Left renal cortex interstitium (tissue), 4 donors: ENCODE measurements at places on chromosomes 4 and X. TPM values are rescaled to one million over a fixed set of nuclear protein-coding genes. Genes with fewer than 3 reads are reported as not detected.

DNA sequence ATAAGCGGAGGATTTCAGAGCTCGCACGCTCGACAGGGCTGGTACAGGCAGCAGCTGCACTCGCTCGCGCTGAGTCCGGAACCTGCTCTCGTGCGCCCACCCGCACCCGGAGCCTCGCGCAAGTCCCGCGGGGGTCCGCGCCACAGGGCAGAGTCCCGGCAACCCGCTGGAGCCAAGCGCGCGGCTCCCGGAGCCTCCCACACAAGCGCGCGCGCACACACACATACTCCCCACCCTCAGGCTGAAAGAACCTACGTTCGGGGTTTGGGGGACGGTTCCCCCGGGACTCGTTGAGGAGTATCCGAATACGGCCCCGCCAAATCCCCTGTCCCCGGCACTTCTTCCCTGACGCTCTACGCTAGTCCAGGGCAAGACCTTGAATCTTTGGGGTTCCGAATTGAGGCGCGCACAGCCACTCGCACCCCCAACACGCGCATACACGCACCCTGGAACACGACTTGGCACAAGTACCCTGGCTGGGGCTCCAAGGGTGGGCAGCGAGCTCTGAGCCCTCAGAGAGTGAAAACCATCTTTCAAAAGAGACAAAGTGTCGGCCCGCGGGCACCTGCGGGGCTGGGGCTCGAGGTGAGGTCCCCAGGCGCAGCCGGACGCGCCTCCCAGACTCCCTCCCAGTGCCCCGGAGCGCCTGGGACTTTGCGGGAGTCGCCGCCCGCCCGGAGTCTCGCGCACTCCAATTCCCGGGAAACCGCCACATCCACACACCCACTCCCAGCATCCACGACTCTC, 952 bp downstream of the ANOS1 start:
- no peak for DNase-seq

DNA sequence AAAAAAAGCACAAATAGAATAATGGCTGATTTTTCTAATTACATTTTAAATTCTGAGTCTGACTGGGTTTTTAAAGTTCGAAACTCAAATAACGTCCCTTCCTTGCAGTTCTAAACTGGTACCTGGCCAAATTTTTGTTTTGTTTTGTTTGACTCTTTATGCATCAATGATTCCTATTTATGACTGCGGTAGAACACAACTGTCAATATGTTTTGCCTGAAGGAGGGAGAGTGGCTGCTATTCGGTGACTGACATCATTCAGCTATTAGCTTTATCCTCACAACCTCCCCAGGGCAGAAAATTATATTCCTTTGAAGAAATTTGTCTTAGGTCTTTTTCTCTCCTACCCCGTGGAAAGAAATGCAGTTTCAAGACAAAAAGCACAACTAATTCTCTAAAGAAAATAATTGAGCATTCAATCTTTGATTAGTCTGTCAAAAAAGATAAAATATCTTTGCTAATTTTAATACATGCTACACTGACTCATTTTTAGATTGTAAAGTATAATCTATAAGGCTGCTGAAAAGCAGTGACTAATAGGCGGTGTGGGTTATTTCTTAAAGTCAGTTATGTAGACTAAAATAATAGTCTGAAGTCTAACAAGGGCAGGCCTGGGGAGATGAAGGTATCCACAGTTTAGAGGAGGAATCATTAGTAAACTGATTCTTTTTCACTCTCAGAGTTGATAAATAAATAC, 61.9 kb downstream of the TMEM150C start:
- DNase-seq: no peak

Gene FGFBP2
- 0.47 TPM for polyA plus RNA-seq

GRCh38 chrX:12378706-12379105, 240.4 kb downstream of the FRMPD4 start:
- DNase-seq: no peak

Gene SH2D1A
- polyA plus RNA-seq: 0.25 TPM

DNA sequence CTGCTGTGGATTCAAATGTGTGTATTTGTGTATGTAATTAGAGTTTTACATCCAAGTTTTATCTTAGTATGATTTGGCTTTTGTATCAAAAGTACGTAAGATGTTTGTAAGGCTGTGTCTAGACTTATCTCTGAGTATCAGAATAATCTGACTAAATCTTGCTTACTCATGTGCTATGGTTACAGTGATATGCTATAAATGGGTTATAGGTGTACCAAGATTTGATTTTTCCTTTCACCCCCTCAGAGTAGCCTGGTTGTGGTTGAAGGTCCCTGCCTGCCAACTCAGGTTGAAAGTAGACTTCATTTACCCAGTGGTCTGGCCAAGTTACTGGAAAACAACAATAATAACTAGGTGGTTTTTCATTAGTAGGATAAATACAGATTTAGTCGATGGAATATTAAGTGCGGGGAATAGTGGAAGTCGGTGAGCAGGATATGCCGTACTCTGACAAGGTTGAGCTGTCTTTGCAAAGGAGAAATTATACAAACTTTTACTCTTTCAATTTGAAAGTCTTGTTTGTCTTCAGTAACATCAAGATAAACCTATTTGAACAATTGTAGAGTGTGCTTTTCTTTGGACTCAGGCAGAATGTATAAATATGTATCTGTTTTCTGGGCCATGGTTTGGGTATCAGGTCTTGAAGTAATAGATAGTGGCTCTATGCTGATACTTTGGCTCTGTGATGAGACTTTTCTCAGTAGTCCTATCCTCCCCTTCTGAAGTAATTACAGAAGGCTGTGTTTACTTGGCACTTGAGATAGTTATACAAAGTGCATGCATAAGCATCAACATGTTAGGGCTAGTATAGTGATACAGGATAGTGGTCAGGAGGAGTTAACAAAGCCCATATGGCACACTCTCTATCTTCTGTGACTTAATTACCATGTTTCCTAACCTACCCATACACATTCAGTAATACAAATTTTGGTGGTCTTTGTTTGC, 23.7 kb downstream of the BMP2K start:
- DNase-seq: no peak

DNA sequence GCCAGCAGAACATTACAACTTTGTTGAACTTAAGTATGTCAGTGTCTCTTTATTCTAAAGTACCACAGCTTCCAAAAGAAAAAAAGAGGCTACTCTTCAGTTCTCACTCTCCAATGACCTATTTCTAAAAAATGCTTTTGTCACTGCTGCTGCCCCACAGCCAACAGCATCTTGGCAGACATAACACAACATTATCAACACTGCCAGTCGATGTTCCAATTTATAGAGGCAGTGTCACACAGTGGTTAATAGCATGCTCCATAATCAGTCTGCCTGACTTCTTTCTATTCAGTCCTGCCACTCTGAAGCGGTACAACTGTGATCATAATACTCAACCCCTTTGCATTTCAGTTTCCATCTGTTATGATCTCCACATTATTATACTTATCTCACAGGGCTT, 69.2 kb downstream of the PLS3 start:
- DNase-seq: no peak

DNA sequence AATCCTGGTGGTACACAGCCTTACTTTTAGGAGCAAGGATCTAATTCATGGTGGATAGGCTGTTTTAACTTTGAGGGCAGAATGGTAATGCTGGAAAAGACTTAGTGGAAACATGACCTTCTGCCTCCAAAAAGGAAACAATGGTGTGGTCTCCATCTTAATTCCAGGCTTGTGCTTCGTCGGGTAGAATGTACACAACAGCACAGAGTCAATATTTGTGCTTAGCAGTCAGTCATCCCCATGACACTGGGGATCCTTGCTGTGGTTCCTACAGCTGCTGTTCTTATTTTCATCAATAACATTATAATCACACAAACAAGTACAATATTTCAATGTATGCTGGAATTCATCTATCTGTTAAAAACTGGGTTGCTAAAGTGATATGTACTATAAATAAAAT, 104.4 kb downstream of the HHIP start:
- DNase-seq: no peak

Gene UBA1
- 265 TPM for polyA plus RNA-seq

Gene F9
- polyA plus RNA-seq: 0.32 TPM

Gene DUSP21
- polyA plus RNA-seq: not detected

GRCh38 chrX:31112226-31112999, 40.6 kb upstream of the FTHL17 start:
- no peak for DNase-seq

Gene ENPEP
- 218 TPM for polyA plus RNA-seq

GRCh38 chrX:8204943-8205342, 33.9 kb upstream of the VCX2 start:
- no peak for DNase-seq

Gene PF4V1
- 0.35 TPM for polyA plus RNA-seq

DNA sequence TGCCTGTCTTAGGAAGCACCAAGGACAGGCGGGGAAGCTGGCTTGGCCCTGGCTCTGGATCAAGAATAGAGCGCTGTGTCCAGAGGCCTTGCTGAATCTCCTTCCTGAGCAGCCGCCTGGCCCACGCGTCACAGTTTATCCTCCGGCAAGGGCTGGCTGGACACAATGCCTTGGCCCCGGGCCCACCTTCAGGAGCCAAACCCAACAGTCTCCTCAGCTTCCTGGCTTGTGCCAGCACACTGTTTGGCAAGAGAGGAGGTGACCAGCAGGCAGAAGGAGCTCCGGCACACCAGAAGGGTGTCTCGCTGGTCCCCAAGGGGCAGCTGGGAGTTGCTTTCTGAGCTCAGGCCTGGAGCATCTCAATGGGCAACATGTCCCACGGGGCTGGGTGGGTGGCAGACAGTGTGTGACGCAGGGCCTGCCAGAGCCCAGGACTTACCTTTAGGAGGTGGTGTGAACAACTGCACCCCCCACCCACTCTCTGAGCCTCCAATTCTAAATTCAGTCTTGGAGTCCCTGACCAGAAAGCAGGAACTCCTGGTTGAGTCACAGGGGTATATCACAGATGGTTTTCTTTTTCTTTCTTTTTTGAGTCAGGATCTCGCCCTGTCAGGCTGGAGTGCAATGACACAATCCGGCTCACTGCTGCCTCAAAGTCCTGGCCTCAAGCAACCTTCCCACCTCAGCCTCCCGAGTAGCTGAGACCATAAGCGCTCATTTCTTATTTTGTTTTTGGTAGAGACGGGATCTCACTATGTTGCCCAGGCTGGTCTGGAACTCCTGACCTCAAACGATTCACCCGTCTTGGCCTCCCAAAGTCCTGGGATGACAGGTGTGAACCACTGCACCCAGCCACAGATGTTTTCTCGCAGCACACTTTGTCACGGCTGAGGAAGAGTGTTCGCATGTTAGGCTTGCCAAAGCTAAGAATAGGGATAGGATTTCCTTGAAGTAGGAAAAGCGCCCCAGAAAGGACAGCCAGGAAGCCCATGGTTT, 361.2 kb downstream of the BCOR start:
- no peak for DNase-seq

Gene GPR82
- 0.08 TPM for polyA plus RNA-seq

DNA sequence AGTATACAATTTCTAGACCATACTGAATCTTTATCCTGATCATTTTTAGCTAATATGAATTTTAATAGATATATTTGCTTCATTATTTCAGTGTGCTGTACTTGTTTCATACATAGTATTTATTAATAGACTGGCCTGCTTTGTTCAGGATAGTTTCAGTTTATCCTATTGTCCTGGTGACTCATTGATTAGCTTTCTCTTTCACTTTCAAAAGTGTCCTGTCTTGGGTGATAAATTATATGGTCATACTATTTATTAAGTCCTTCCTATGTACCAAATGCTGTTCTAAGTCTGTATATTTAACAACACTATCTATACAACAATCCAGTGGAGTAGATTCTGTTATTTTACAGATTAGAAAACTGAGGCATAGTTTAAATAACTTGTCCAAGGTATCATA, 153.8 kb upstream of the RAPGEF2 start:
- DNase-seq: no peak

Gene SLITRK2
- polyA plus RNA-seq: 1.5 TPM

DNA sequence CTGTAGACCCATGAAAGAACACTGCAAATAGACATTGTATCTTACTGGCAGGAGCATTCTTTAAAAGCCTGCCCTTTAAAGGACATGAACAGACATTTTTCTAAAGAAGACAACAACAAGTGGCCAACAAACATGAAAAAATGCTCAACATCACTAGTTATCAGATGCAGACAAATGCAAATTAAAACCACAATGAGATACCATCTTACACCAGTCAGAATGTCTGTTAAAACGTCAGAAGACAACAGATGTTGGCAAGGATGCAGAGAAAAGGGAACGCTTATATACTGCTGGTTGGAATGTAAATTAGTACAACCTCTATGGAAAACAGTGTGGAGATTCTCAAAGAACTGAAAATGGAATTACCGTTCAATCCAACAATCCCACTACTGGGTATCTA, 77.2 kb downstream of the ATP10D start:
- DNase-seq: no peak

Gene F8A1
- polyA plus RNA-seq: 9.0 TPM

Gene ASB12
- polyA plus RNA-seq: 0.32 TPM

Gene TMPRSS11D
- not detected for polyA plus RNA-seq

DNA sequence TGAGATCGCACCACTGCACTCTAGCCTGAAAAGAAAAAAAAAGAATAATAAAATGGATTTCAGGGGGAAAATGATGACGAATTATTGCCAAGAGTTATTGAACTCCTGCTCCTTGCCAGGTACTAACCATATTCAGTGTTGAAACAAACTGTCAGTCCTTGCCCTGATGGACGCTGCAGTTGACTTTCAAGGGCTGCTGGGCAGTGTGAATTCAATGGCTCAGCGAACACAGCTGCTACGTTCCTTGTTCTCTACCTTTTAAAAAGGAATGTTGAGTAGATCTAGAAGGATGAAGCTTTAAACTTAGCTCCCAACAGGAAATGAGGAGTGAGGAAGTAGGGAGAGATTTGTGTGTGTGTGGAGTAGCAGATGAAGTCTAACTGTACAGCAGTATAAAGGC, 2.7 kb downstream of the LIMCH1 start:
- no peak for DNase-seq

DNA sequence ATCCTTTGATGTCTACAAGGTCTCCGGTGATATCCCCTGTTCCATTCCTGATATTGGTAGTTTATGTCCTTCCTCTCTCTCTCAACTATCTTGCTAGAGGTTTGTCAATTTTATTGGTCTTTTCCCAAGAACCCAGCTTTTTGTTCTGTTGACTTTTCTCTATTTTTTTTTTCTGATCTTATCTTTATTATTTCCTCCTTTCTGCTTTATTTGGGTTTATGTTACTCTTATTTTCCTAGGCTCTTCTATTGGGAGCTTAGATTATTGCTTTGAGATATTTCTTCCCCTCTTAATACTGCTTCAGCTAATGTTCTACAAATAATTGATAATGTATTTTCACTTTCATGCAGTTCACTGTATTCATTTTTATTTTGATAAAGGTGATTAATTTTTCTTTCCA, 44.2 kb downstream of the EIF2S3 start:
- DNase-seq: no peak

- DNase-seq: no peak
Observed at GRCh38 chr4:26647523-26648224, 63.8 kb downstream of the TBC1D19 start.

DNA sequence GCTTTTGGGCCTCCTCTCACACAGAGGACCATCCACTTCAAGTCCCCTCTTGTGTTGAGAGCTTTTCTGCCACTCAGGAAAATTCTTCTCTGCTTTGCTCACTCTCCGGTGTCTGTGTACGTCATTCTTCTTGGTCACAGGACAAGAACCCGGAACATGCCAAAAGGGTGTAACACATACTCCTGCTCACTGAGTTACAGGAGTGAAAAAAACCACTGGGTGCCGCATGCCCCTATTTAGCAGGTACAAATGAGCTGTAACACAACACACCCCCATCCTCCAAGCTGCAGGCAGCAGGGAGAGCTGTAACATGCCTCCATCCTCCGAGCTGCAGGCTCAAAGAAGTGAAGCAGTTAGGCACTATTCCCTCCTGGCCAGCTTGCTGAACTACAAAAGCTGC, 13.0 kb upstream of the CXCL2 start:
- no peak for DNase-seq

- DNase-seq: no peak
Observed at GRCh38 chrX:13748486-13748885, 13.9 kb downstream of the OFD1 start.
